ENCODE measurements at places on chromosomes 3 and 15. TPM values are rescaled to one million over a fixed set of nuclear protein-coding genes. Genes with fewer than 3 reads are reported as not detected.

Gene MAP6D1
- 2.4 TPM for total RNA-seq

Gene STXBP5L
- not detected for total RNA-seq

Gene CPLX3
- 1.2 TPM for total RNA-seq

Gene CCDC80
- total RNA-seq: 171 TPM

DNA sequence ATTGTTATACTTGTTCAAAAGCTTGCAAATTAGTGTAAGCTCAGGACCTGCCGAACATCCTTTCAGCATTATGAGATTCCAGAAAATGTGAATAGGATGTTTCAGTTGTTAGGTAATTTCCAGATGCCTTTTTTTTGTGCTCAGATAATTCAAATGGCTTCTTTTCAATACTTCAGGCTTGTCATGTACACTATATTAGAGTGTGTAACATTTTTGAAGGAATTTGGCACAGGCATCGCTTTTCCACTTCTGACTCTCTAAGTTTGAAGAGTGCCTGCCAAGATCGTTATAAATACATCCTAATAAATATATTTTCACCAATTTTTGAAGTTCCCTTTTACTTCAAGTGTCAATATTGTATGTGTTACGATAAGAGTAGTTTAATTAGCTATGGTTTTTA is 35.2 kb downstream of the CADM2 start:
- H3K4me3 ChIP-seq: no peak overlapping the region
- no peaks in the 10 kb centered on the region for H3K4me1 ChIP-seq
- no peaks in the 10 kb centered on the region for H3K36me3 ChIP-seq
- DNase-seq: no peak
- H3K27me3 ChIP-seq: no peaks in the 10 kb centered on the region
